Subcutaneous preadipocyte (primary cell): ENCODE measurements at places on chromosomes 13 and 19. TPM values are rescaled to one million over a fixed set of nuclear protein-coding genes. Genes with fewer than 3 reads are reported as not detected.

The MEF2B gene
- not detected in 2 replicates for total RNA-seq

The REEP6 gene
- 1.2 and 2.6 TPM in 2 replicates for total RNA-seq

The MISP3 gene
- total RNA-seq: 0.39 and 0.73 TPM in 2 replicates

The KRTDAP gene
- total RNA-seq: not detected in 2 replicates

The ERVV-1 gene
- total RNA-seq: not detected in 2 replicates

The TNFRSF19 gene
- 0.37 and 2.0 TPM in 2 replicates for total RNA-seq

The LRRC63 gene
- under 0.01 and 0.37 TPM in 2 replicates for total RNA-seq

The N4BP2L2 gene
- total RNA-seq: 70.2 and 77.6 TPM in 2 replicates

The ASPDH gene
- not detected in 2 replicates for total RNA-seq

The EPSTI1 gene
- 2.2 and 10.3 TPM in 2 replicates for total RNA-seq

The NALCN gene
- under 0.01 and 0.39 TPM in 2 replicates for total RNA-seq

The B3GNT3 gene
- not detected in 2 replicates for total RNA-seq

The IGSF23 gene
- not detected in 2 replicates for total RNA-seq

The CCNA1 gene
- 0.20 and 0.73 TPM in 2 replicates for total RNA-seq

The ZNF69 gene
- 0.20 and 0.73 TPM in 2 replicates for total RNA-seq

The SOX1 gene
- not detected in 2 replicates for total RNA-seq

The ZNF8 gene
- total RNA-seq: 6.2 and 8.2 TPM in 2 replicates

The MTUS2 gene
- total RNA-seq: under 0.01 TPM in 2 replicates

The AKT2 gene
- total RNA-seq: 116 and 143 TPM in 2 replicates

The ASF1B gene
- total RNA-seq: 14.3 and 17.6 TPM in 2 replicates

The TSSK6 gene
- total RNA-seq: 2.2 and 2.7 TPM in 2 replicates

The ZNF726 gene
- total RNA-seq: 2.9 and 6.5 TPM in 2 replicates

The ADGRE3 gene
- total RNA-seq: under 0.01 TPM in 1 of 2 replicates, not detected in the other

The SERTM1 gene
- total RNA-seq: not detected in 2 replicates

The SHFL gene
- 13.1 and 16.2 TPM in 2 replicates for total RNA-seq

The CATSPERD gene
- total RNA-seq: not detected in 2 replicates

The ZNF491 gene
- total RNA-seq: 0.20 and 1.1 TPM in 2 replicates

The SOX21 gene
- total RNA-seq: not detected in 2 replicates

The GRIK5 gene
- total RNA-seq: not detected in 2 replicates

The RXFP2 gene
- total RNA-seq: not detected in 2 replicates

The NKG7 gene
- total RNA-seq: not detected in 2 replicates

The TYROBP gene
- total RNA-seq: not detected in 2 replicates

The ANO8 gene
- 4.8 and 5.1 TPM in 2 replicates for total RNA-seq
